ENCODE measurements at places on chromosomes 16 and 17.

GRCh38 chr17:62191390-62192361 is 126.6 kb upstream of the MED13 start:
- DNase-seq: no peak

GRCh38 chr16:72317446-72317845 is 145.5 kb upstream of the PMFBP1 start:
- DNase-seq: no peak

DNA sequence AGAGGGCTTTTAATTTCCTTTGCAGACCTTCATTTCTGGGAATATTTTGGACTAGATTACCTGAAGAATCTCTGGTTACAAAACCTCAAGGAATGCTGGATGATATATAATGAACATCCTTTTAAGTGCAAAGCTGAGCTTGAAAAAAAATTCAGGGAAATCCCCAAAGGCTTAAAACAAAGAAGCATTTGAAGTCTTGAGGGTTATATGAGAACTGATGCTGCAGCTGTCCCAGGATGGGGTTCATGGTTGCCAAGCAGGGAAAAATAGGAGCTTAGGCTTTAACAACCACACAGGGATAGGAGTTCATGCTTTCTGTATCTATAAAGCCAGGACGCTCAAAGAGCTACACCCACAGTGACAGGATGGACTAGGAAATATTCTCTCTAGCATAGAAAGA is 150.4 kb upstream of the IRX5 start:
- DNase-seq: no peak

- no peak for DNase-seq
Measured at GRCh38 chr17:50850640-50851039, 15.3 kb downstream of the WFIKKN2 start.

Measured in stimulated activated CD8-positive, alpha-beta memory T cell treated with anti-CD3 and anti-CD28 coated beads, Interleukin-7, amount 100 ng/mL, for 1 hour (primary cell).